ENCODE measurements at places on chromosomes 5 and 9.

DNA sequence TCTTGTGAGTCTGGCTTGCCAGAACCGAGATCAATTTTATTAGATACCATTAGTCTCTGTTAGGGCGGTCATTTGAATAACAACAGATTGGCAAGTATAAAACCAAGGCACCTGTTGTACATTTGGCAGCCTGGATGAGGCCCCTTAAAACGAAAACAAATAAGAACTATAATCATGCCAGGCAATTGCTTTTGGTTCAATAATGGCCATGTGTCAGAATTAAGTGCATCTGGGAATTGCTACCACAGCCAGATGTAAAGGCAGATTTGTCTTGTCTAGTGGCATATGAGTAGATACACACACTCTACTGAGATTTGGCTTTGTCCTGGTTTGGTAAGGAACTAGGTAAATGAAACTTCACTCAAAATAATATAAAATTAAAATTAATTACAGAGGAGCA, 1046.2 kb upstream of the DMAC1 start:
- DNase-seq: no peak

DNA sequence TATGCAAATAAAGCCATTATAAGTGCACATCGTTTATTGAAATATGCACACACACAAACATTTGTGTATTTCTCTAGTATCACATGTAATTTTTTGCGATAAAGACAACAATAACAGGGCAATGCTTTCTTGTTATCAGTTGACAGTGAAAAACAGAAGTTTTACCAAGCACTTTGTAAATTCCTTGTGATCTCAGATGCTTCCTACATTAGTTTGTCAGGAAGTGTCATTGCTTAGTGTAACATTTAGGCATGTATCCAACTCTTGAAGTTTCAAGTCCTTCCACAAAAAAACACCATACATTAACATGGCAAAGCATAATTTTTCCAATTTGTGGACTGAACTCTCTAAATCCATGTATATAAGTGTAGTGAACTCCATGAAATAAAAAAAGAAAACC, 46.4 kb downstream of the MOCS2 start:
- DNase-seq: no peak

- no peak for DNase-seq
Observed at GRCh38 chr5:94281236-94281801, 337.1 kb downstream of the KIAA0825 start.

DNA sequence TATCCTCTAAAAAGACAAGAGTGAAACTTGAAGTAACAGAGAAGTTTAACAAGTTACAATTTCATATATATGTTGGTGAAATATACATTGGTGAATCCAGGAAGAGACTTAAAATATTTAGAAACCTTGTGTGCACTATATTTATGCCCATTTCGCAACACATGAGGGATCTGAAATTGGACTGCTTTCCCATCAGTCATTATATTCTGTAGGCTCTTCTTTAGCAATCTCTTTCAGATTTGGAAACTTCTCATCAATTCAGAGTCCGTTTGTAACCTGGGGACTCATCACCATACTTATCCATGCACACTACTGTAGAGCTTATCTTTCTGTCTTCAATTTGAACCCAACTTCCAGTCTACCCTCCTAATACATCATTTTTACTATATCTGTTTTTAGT, 2.1 kb downstream of the ITGA1 start:
- DNase-seq: no peak

DNA sequence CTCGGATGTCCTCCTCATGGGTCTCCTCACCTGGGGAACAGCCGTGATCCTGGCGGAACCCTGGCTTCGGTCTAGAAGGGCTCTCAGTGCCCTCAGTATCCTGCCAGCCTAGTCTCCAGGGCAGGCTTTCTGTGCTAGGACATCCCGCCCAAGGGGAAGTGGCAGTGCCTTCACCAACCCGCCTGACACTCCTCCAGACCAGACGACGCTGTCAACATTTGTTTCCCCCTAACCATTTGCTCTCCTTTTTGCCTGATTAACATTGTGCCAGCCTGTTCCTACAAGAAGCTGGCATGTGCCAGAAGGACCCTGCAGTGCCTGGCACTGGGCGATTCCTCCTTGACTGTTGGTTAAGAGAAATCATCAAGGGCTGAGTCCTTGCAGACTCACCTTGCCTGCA, 358.9 kb upstream of the IRX2 start:
- DNase-seq: no peak

DNA sequence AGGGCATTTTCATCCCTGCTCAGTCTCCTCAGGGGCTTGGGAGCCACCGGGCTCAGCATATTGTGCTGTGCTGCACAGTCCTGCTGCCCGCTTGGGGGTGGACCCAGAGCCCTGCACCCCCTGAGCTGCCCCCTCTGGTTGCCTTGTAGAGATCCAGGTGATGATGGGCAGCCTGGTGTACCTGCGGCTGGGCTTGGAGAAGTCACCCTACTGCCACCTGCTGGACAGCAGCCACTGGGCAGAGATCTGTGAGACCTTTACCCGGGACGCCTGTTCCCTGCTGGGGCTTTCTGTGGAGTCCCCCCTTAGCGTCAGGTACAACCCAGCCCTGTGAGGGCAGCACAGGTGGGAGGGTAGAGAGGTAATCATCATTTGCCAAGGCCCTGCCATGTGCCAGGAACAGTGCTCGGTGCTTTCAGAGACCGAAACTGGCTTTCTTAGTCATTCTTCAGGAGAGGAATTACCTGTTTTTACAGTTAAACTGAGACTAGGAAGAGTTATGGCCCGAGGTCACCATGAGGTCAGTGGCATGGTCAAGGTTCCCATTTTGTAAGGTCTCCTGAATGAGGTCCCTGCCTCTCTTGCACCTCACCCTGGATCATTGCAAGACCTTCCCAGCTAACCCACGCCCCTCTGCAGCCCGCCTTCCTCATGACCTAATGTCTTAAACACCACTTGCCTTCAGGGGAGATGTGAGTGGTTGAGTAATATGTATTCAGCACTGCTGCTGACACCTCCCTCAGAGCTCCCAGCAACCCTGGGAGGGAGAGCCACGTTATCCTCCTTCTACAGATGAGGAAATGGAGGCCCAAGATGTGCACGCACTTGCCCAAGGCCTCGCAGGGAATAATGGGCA, 7.5 kb downstream of the NHP2 start:
- no peak for DNase-seq

GRCh38 chr9:33436445-33436844, 10.9 kb downstream of the AQP3 start:
- no peak for DNase-seq

Measured in substantia nigra (tissue), 51 donors.